ENCODE measurements at places on chromosomes 6 and 20.

- no peak for DNase-seq
Measured at GRCh38 chr6:130834482-130835251, 7.5 kb downstream of the SMLR1 start.

- no peak for DNase-seq
Measured at GRCh38 chr6:46990031-46990644, 52.0 kb downstream of the ADGRF1 start.

DNA sequence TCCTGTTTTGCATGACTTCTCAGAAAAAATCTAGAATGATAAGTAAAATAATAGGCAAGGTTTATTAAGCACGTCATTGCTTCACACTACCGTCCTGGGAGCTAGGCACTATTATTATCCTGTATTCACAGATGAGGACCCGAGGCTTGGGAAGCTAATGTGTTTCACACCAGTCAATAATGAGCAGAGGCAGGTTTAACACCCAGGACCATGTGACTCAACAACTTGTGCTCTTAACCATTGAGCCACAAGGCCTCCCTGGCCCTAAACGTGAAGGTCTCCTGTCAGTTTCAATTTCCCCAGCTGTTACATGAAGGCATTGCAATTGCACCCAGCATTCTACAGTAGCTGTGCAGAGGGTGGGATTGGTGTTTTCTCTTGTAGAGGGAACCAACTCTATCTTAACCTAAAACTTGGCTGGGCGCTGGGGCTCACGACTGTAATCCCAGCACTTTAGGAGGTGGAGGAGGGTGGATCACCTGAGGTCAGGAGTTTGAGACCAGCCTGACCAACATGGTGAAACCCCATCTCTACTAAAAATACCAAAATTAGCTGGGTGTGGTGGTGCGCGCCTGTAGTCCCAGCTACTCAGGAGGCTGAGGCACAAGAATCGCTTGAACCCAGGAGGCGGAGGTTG is 191.2 kb downstream of the BCAS1 start:
- no peak for DNase-seq

DNA sequence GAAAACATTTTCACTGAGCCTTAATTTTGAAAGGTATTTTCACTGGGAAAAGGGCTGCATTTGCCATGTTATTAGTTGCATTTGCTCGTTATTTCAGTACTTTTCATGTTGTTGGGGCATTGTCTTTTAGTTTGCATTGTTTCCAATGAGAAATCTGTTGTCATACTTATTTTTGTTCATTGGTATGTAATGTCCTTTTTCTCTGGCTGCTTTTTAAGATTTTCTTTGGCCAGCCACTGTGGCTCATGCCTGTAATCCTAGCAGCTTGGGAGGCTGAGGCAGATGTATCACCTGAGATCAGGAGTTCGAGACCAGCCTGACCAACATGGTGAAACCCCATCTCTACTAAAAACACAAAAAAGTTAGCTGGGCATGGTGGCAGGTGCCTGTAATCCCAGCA is 379.9 kb downstream of the SAMD5 start:
- DNase-seq: no peak

GRCh38 chr6:73123632-73124329 is 101.5 kb downstream of the KHDC1L start:
- DNase-seq: no peak

- DNase-seq: no peak
Measured at GRCh38 chr6:97969065-97969464, 686.0 kb upstream of the MMS22L start.

DNA sequence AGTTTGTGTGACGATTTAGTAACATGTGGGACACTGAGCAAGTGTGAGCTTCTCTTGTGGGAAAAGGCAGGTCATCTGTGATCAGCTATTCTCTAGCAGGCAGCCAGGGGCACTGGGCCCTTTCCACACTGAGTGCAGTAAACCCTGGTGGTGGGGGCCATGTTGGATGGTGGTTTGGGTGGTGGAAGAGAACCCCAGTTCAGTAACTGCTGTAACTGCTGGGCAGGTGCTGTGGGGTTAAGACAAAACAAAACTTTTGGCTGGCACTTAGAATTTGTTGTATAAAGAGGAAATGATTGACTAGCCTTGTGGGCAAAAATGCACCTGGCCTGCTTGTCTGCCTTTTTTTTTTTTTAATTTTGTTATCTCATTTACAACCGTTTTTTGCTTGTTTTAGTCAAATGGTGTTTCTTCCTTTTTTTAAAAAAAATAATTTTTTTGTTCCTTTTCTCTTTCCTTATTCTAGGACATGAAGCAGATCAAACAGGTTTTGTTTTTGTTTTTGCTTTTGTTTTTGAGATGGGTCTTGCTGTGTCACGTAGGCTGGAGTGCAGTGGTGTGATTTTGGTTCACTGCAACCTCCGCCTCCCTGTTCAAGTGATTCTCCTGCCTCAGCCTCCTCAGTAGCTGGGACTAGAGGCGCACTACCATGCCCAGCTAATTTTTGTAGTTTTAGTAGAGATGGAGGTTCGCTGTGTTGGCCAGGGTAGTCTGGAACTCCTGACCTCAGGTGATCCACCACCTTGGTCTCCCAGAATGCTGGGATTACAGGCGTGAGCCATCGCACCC is 59.8 kb downstream of the IGF2R start:
- DNase-seq: no peak

GRCh38 chr6:107658920-107659865 is 164.9 kb downstream of the SCML4 start:
- DNase-seq: no peak

GRCh38 chr6:99346595-99346994 is 2.9 kb downstream of the FAXC start:
- DNase-seq: no peak

- DNase-seq: no peak
Measured at GRCh38 chr6:126461045-126461444, 121.1 kb downstream of the CENPW start.

DNA sequence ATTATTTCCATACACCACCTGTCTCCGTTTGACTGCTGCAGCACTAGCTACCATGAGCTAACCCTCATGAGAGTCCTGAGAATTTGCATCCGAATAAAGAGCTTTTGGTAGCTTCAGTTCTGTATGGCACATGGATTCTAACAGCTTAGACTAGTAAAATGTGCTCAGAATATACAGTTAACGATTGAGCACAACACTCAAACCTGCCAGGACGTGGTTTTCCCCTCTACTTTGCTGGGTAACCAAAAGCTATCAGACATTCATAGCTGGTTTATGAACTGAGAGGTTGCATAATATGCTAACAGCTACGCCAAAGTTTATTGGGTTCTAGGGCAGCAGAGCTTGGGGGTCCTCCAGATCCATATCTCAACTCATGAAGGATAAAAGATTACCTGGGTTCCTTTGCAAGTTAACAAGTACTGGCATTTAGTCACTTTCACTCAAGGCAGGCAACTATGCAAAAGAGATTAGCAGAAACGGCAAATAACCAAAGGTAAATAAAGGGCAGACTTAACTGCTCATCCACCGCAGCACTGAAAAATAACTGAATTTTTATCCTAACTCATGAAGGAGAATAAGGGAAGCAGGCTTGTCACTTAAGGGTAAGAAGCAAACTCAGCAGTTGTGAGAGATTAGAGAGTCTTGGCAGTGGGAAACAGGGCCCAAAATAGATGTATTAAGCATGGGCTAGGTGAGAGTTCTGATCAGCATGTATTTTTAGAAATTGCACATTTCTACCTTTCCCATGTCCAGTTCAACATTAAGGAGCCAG is 29.4 kb downstream of the NUDT3 start:
- no peak for DNase-seq

GRCh38 chr6:16396497-16397319 is 158.3 kb downstream of the GMPR start:
- DNase-seq: no peak

DNA sequence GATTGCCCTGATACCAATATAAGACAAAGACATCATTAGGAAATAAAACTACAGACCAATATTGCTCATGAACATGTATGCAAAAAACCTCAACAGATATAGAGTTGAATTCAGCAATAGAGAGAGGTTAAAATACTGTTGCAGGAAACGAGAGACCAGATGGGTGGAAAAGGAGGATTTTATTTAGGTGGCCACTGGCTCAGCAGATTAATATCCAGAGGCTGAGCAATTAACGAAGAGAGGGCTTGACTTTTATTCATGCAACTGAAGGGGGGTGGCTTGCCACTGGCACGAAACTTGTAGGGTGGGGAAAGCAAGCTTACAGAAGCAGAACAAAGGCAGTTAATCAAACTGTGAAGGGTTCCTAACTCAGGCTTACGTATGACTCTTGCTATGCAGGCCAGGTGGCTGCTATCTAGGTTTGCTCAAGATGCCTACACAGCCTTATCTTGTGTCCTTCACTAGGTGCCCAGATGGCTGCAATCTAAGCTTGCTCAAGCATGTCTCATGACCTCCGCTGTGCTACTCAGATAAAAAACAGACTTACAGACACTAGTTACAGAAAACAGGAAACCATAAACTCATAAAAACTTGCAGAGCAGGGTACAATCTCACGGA is 126.4 kb downstream of the MMUT start:
- DNase-seq: no peak

GRCh38 chr6:39197521-39197920 is 31.8 kb downstream of the KCNK5 start:
- no peak for DNase-seq

DNA sequence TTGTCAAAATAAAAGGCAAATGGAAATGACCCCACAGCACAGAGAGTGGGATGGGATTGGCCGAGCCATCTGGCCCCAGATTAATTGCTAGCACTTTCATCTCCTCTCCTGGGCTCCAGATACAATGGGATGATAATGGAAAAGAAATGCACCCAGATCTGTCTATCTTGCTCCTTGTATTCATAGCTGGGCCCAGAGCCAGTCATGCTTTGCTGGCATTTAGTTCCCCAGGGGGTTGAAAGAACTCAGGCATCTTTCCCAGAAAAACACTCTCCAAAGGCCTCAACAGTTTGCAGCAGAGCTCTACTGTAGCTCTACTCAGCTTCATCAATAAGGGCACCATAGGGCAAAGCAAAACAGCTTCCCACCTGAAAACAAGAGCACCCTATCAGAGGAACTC is 116.0 kb upstream of the FOXA2 start:
- no peak for DNase-seq

DNA sequence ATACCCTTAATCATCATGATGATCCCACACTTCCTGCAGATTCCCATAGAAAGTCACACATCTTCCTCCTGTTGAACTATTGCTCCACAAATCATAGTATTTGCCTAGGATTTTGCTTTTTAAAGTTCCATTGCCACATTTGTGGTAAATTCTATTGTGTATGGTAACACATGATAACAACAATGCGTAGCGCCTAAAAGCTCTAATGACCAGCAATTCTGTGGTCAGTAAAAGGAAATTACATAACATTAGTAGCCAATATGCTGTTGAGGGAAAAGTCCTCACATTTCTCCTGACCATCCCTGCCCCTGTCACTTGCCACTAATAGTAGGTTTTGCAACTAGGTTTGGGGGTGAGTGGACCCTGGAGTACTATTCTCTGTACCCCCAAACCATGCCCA is 31.8 kb upstream of the PDE7B start:
- DNase-seq: no peak

DNA sequence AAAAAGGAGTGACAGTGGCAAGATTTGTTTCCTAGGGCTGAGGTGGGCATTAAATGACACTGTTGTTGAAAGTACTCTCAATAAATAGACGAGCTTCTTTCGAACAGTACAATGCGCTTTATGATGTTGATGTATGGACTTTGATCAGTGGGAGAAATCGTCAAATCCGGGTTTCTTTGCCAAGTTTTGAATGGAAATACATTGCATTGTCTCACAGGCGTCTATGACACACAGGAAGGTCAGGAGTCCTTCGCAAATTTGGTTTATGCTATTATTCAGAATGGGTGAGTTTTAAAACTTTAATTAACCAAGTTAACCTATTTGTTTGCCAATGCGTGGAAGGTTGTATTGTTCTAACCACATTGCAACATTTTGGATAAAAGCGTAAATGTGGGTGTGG is 547.3 kb upstream of the SLC35B3 start:
- no peak for DNase-seq
